Thyroid gland (tissue), 4 donors: ENCODE measurements at places on chromosomes 5 and 9.

- no peak overlapping the region for H3K4me3 ChIP-seq
- no peaks in the 10 kb centered on the region for H3K4me1 ChIP-seq
- H3K27ac ChIP-seq: no peak overlapping the region
- no peak for DNase-seq
Observed at GRCh38 chr5:94793113-94793815, 174.8 kb downstream of the SLF1 start.

- no peak overlapping the region for H3K27ac ChIP-seq
- H3K4me3 ChIP-seq: no peak overlapping the region
- no peak for DNase-seq
- no peaks in the 10 kb centered on the region for H3K27me3 ChIP-seq
- no peaks in the 10 kb centered on the region for H3K4me1 ChIP-seq
Observed at GRCh38 chr9:125513303-125513667, 193.7 kb downstream of the MAPKAP1 start.

GRCh38 chr9:19149230-19149629 lies 21.9 kb upstream of the PLIN2 start:
- no peak for DNase-seq
- no peak overlapping the region for H3K4me3 ChIP-seq
- no peaks in the 10 kb centered on the region for H3K27me3 ChIP-seq
- no peaks in the 10 kb centered on the region for H3K4me1 ChIP-seq
- H3K36me3 ChIP-seq: no peaks in the 10 kb centered on the region

DNA sequence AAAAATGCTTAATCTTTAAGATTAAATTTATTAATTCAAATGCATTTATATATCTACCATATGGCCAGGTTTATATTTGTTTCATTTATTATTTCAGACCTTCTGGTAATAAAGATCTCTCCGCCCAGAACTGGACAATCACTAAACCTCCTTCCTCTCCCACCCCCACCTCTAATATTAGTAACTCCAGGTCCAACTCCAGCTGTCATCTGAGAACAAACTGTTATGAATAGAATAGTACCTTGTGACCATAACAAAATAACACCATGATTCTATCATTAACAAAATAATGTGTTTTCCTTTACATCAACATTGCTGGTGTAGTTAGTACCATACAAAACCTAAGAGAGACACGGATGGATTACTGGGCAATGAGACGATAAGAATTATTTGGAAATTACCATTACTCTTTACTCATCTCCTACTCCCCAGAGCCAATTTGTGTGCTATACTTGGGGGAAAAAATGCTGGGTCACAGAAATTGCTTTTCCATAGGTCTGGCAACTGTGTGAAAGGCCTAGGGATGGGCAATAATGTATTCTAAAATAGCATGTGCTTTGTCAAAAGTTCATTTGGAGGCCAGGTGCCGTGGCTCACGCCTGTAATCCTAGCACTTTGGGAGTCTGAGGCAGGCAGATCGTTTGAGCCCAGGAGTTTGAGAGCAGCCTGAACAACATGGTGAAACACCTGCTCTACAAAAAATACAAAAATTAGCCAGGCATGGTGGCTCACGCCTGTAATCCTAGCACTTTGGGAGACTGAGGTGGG lies 186.1 kb downstream of the ENC1 start:
- H3K27me3 ChIP-seq: no peaks in the 10 kb centered on the region
- no peak for DNase-seq

- H3K4me1 ChIP-seq: no peaks in the 10 kb centered on the region
- H3K27ac ChIP-seq: no peak overlapping the region
- no peaks in the 10 kb centered on the region for H3K36me3 ChIP-seq
- DNase-seq: no peak
- H3K27me3 ChIP-seq: no peaks in the 10 kb centered on the region
Observed at GRCh38 chr5:61808091-61808490, 476.0 kb downstream of the ZSWIM6 start.

GRCh38 chr5:167716126-167716775 lies 575.2 kb upstream of the WWC1 start:
- no peaks in the 10 kb centered on the region for H3K27me3 ChIP-seq
- no peaks in the 10 kb centered on the region for H3K36me3 ChIP-seq
- H3K27ac ChIP-seq: no peak overlapping the region
- no peak for DNase-seq

DNA sequence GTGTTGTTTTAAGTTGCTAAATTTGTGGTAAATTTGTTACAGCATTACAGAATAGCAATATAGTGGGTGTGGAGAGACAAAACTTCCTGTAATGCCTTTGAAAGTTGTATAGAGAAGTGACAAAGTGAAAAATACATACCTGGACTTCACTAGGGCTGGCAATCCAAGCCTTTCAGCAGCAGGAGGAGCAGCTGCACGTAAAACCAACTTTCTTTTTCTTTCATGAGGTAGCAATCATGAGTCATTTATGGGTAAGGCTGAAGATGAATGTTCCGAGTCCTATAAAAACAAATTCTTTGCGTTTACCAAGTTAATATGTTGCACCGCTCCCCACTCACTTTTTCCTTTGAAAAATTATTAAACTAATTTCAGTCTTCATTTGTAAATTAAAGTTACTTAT lies 1138.2 kb downstream of the TAF11L14 start:
- no peak for DNase-seq
- no peaks in the 10 kb centered on the region for H3K27me3 ChIP-seq
- H3K4me3 ChIP-seq: no peak overlapping the region
- no peaks in the 10 kb centered on the region for H3K4me1 ChIP-seq
- no peak overlapping the region for H3K27ac ChIP-seq

- H3K36me3 ChIP-seq: no peaks in the 10 kb centered on the region
- no peak overlapping the region for H3K4me3 ChIP-seq
- H3K27me3 ChIP-seq: no peaks in the 10 kb centered on the region
- H3K27ac ChIP-seq: no peak overlapping the region
- H3K4me1 ChIP-seq: peaks cover 5% of the 10 kb centered on the region
- no peak for DNase-seq
Observed at GRCh38 chr5:180296771-180297170, 4.9 kb upstream of the MAPK9 start.

DNA sequence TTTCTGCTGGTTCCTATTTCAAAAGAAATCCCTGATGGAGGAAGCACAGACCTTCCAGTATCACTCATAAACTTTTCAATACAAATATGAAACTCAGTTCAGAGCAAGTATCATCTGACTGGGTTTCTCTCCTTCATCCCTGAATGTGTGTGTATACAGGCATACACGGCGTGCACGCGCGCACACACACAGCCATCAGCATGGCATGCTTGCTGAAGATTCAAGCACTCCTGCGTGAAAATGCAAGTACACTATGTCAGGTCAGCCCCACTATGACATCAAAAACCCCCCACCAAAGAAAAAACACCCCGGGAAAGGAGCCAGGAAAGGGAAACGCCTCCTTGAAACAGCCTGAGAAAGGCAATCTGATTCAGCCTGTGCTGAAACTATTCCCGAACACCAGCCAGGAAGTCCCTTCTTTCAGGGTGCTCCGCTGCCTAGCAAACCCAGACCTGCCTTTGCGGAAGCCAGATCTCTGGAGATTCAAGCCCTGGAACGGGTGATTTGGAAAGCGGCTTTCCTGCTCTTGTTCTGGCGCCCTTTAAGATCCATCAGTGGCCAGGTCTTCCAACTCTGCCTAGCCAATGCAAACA lies 831 bp downstream of the KLHL3 start:
- H3K4me3 ChIP-seq: peak overlapping the region; percentile 8
- H3K27me3 ChIP-seq: no peaks in the 10 kb centered on the region
- peaks cover 35% of the 10 kb centered on the region for H3K4me1 ChIP-seq
- peak; percentile 69 for DNase-seq
- H3K27ac ChIP-seq: peak overlapping the region; percentile 84
